ENCODE measurements at places on chromosomes 3 and 15.

- H3K27ac ChIP-seq: no peak overlapping the region
- DNase-seq: no peak
- no peaks in the 10 kb centered on the region for H3K4me1 ChIP-seq
- H3K36me3 ChIP-seq: no peaks in the 10 kb centered on the region
Measured at GRCh38 chr3:186254676-186255650, 107.1 kb downstream of the DGKG start.

- no peaks in the 10 kb centered on the region for H3K36me3 ChIP-seq
- H3K4me1 ChIP-seq: no peaks in the 10 kb centered on the region
- no peak overlapping the region for H3K27ac ChIP-seq
- no peak for DNase-seq
- no peaks in the 10 kb centered on the region for H3K27me3 ChIP-seq
- no peak overlapping the region for H3K4me3 ChIP-seq
Measured at GRCh38 chr15:97126553-97127233, 796.2 kb downstream of the NR2F2 start.

- H3K4me3 ChIP-seq: no peak within 1 kb of the TSS
- DNase-seq: no peak
- no peaks in the 10 kb centered on the region for H3K27me3 ChIP-seq
- no peaks in the 10 kb centered on the region for H3K4me1 ChIP-seq
Measured at GRCh38 chr3:48222616-48223513, at the start of gene CAMP. Gene CAMP (plus strand): TSS chr3:48223495. CDS start chr3:48223512, 17 bp downstream.

- no peaks in the 10 kb centered on the region for H3K4me1 ChIP-seq
- no peaks in the 10 kb centered on the region for H3K27me3 ChIP-seq
- H3K36me3 ChIP-seq: no peaks in the 10 kb centered on the region
- no peak overlapping the region for H3K27ac ChIP-seq
- DNase-seq: no peak
Measured at GRCh38 chr3:39783680-39784079, 25.7 kb upstream of the MYRIP start.

DNA sequence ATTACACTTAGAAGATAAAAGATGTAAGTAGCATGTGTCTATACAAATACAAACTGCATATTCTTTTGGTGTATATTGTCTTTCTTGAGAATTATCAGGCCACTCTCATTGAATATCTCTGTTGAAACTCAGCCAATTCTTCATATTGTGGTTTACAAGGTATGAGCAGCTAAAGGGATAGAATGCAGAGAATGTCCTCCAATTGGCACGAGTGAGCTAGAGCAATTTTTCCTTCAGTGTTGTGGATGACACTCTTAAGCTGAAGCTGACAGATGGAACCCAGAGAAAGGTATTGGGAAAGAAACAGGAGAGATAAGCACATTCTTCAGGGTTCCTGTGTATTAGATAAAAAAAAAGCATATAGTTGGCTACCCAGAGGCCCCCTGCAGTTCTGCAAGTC is 453.1 kb downstream of the EPHA3 start:
- no peaks in the 10 kb centered on the region for H3K27me3 ChIP-seq
- no peak overlapping the region for H3K27ac ChIP-seq
- H3K4me1 ChIP-seq: no peaks in the 10 kb centered on the region

DNA sequence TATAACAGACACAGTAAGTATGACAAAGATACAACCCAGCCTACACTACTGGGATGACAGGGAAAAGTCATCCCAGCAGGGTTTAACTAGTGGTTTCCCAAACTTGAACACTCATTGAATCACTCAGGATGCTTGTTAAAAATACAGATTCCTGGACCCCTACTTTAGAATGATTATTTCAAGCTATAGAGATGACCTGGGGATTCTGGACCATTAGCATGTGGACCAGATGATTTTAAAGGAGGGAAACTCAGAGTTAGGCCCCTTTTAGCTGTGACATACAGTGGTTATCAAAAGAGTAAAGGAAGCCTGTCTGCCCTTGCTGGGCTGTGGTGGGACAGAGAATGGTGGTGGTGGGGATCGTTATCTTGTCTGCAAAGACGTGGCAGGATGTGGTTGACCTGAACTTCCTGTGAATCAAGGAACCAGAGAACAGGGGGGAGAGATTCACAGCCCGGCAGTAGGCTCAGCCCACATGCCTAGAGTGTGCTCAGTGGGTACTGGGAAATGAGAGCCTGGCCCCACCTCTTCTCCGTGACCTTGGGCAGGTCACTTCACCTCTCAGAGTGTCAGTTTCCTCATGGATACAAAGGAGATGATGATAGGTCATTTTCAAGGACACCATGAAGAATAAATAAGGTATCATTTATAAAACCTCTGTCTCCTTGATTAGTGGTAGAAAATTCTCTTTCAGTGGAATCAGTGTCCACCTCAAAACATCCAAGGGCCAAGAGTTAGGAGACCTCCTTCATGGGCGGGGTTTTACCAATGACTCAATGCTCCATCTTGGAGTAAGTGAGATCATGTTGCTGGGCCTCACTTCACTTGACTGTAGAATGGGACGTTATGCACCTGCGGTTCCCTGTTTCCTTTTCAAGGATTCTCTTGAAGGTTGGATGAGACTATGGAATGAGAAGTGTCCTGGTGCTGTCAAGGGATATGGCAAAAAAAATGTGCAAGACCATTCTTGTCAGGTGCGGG is 306.5 kb downstream of the RPLP1 start:
- H3K36me3 ChIP-seq: no peaks in the 10 kb centered on the region
- no peak overlapping the region for H3K27ac ChIP-seq
- peaks cover 3% of the 10 kb centered on the region for H3K4me1 ChIP-seq
- H3K4me3 ChIP-seq: no peak overlapping the region

DNA sequence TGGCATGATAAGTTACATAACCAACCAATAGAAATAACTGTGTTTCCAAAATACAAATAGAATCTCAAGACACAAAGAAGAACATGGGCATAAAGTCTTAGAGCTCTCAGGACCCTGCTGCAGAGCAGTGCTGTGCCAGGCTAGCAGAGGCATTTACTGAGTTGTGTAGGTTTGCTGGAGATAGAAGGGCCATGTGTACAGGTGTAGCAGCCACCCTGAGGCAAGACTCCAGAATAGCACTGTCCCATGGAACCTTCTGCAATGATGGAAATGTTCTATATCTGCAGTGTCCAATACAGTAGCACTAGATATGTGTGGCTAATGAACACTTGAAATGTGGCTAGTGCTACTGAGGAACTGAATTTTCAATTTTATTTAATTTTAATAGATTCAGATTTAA is 267.0 kb upstream of the UMPS start:
- H3K4me1 ChIP-seq: peaks cover 15% of the 10 kb centered on the region
- no peak for DNase-seq
- H3K36me3 ChIP-seq: no peaks in the 10 kb centered on the region
- H3K4me3 ChIP-seq: no peak overlapping the region

DNA sequence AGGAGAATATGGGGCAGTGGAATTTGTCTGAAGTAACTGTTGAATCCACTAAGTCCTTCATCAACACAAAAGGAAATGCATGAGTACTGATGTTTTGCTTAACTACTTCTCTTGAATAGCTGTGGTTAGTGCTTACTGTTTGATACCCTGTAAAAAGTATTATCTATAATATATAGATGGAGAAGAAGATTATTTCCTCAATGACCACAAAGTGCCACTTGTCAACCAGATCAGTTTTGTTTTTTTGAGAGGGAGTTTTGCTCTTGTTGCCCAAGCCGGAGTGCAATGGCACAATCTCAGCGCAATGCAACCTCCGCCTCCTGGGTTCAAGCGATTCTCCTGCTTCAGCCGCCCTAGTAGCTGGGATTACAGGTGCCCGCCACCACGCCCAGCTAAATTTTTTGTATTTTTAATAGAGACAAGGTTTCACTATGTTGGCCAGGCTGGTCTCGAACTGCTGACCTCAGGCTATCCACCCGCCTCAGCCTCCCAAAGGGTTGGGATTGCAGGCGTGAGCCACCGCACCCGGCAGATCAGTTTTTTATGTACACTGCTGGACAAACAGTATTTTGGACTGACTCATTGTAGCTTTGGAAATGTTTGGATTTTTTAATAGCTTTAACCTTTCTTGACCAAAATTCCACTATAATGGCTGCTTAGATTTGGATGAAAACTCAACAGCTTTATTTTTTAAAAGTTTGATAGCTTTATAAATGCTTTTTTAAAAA is 1.5 kb upstream of the RPLP1 start:
- H3K4me1 ChIP-seq: peaks cover 14% of the 10 kb centered on the region
- peak overlapping the region; percentile 92 for H3K27ac ChIP-seq
- peaks cover 22% of the 10 kb centered on the region for H3K36me3 ChIP-seq
- no peaks in the 10 kb centered on the region for H3K27me3 ChIP-seq
- H3K4me3 ChIP-seq: peak overlapping the region; percentile 77
- DNase-seq: no peak

DNA sequence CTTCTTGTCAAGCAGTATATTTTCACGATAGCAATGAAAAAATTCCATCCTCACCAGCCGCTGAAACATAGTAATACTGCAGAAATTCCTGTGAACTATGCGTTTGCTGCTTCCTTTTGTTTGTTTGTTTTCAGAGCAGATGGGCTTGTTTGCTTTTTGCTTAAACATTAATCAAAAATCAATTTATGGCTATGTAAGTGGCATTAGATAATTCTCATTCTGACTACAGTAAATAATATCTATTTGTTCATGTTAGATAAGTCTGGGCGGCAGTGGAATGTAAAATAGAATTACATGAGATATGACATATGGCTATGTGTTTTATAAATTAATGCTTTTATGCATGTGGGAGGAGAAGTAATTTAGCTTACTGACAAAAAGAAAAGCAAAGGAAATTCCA is 163.7 kb downstream of the PGPEP1L start:
- H3K27me3 ChIP-seq: no peaks in the 10 kb centered on the region
- H3K36me3 ChIP-seq: no peaks in the 10 kb centered on the region
- H3K27ac ChIP-seq: no peak overlapping the region
- H3K4me3 ChIP-seq: no peak overlapping the region

- no peaks in the 10 kb centered on the region for H3K4me1 ChIP-seq
- no peaks in the 10 kb centered on the region for H3K36me3 ChIP-seq
- no peak for DNase-seq
- H3K4me3 ChIP-seq: no peak overlapping the region
- no peak overlapping the region for H3K27ac ChIP-seq
Measured at GRCh38 chr15:33766389-33766788, 201.9 kb upstream of the CHRM5 start.

GRCh38 chr3:35946121-35946853 is 307.0 kb downstream of the ARPP21 start:
- H3K4me3 ChIP-seq: no peak overlapping the region
- no peaks in the 10 kb centered on the region for H3K27me3 ChIP-seq
- no peak for DNase-seq
- peaks cover 25% of the 10 kb centered on the region for H3K4me1 ChIP-seq
- no peaks in the 10 kb centered on the region for H3K36me3 ChIP-seq

DNA sequence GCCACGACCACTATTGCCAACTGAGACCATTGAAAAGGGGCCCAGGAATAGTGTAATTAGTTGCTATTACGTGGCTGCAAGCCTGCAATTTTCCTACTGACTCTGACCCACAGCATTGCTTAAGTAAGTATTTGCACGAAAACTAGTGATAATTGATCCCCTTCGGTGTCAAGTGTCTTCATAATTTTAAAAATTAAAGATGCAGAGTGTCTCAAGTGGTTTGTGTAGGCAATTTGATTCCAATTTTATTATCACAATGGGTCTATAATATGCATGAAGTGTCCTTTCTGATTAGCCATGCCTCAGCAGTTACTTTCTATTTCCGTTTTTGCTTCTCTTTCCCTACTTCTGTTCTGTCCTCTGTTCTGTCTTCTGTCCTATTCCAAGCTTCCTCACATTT is 259.2 kb downstream of the C3orf38 start:
- no peaks in the 10 kb centered on the region for H3K4me1 ChIP-seq
- no peaks in the 10 kb centered on the region for H3K27me3 ChIP-seq
- H3K36me3 ChIP-seq: no peaks in the 10 kb centered on the region
- no peak overlapping the region for H3K27ac ChIP-seq
- H3K4me3 ChIP-seq: no peak overlapping the region

DNA sequence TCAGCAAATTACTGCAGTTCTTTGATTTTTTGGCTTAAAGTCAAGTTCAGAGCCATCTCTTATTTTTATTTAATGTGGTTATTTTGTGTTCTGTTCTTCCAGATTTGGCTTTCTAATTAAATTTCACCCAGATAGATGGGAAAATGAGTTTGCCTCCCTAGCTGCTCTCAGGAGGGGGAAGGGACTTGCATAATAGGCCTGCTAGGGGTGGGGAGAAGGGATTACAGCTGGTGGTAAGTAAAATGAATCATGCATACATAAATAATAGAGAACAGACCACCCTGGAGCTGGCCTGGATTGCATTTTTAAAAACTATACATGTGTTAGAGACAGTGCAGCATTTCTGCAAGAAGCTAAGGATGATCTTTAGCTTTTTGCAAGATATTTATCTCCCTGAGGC is 3.9 kb upstream of the PXYLP1 start:
- H3K4me3 ChIP-seq: no peak overlapping the region
- no peaks in the 10 kb centered on the region for H3K27me3 ChIP-seq
- H3K4me1 ChIP-seq: peaks cover 22% of the 10 kb centered on the region

- peaks cover 31% of the 10 kb centered on the region for H3K27me3 ChIP-seq
- DNase-seq: no peak
- no peaks in the 10 kb centered on the region for H3K4me1 ChIP-seq
- no peak overlapping the region for H3K27ac ChIP-seq
- H3K36me3 ChIP-seq: no peaks in the 10 kb centered on the region
- H3K4me3 ChIP-seq: no peak overlapping the region
Measured at GRCh38 chr3:105355408-105356061, 11.2 kb upstream of the ALCAM start.

DNA sequence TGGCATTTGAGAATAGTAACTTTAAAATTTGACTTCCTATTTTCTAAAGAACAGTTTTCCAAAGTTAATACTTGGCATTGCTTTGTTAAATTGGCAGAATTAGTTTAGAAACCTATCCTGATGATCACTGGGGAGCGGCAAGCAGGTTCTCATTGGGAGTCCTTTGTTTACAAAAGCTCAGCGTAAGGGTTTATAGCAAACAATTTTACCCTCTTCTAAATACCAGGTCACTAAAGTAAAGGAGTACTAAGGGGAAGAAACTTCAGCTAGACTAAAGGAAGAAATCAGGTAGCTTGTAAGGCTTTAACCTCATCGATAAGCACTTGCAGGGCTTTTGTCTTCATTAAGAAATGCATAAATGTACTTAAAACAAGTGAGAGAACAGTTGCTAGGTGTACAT is 18.2 kb downstream of the TSC22D2 start:
- H3K4me1 ChIP-seq: peaks cover 2% of the 10 kb centered on the region
- peaks cover 9% of the 10 kb centered on the region for H3K36me3 ChIP-seq
- H3K4me3 ChIP-seq: no peak overlapping the region
- DNase-seq: no peak
- H3K27me3 ChIP-seq: no peaks in the 10 kb centered on the region

DNA sequence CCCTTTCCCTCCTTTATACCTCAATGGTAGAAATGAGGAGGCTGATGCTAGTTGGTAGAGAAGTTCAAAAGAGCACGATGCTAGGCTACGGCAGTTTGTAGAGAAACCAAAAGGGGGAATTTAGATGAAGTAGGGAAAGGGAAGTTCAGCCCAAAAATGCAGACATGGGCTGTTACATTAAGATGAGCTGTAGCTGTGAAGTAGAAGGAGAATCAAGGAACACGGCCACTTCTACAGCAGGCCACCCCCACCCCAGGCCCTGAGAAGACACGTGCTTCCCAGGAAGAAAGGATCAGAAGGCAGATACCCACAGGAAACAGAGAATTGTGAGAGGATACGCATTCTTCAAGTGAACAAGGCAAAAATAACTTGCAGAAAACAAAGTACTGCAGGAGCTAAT is 2.1 kb upstream of the PARP14 start:
- H3K27ac ChIP-seq: no peak overlapping the region
- no peak for DNase-seq
- no peak overlapping the region for H3K4me3 ChIP-seq
- no peaks in the 10 kb centered on the region for H3K27me3 ChIP-seq

- no peaks in the 10 kb centered on the region for H3K27me3 ChIP-seq
- H3K36me3 ChIP-seq: no peaks in the 10 kb centered on the region
- DNase-seq: no peak
- H3K4me3 ChIP-seq: no peak overlapping the region
- H3K4me1 ChIP-seq: no peaks in the 10 kb centered on the region
Measured at GRCh38 chr3:55947406-55947805, 460.3 kb upstream of the WNT5A start.
